ENCODE measurements at places on chromosomes 4 and X.

GRCh38 chr4:128663325-128663724 lies 146.2 kb upstream of the JADE1 start:
- DNase-seq, result no peak

- DNase-seq, result no peak
These were observed 157.0 kb upstream of the TLL1 start for GRCh38 chr4:165715989-165716388.

DNA sequence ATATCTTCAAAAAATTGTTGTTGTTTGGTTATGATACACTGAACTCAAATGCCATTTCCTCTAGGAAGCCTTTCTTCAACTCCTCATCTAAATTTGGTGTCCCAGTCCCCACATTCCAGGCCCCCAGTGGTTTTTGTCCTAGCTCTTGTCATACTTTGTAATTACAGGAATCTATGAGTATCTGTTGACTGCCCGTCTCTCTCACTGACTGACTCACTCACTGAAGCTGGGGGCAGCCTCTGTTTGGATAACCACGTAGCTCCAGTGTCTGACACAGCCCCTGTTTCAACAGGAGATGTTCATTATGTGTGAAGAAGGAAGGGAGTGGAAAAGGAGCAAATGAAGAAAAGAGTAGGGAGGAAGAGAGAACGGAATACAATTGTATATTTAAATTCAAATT lies 284.1 kb upstream of the TENM3 start:
- no peak for DNase-seq

- DNase-seq, result no peak
These were observed 37.9 kb downstream of the AGA start for GRCh38 chr4:177404342-177404741.

DNA sequence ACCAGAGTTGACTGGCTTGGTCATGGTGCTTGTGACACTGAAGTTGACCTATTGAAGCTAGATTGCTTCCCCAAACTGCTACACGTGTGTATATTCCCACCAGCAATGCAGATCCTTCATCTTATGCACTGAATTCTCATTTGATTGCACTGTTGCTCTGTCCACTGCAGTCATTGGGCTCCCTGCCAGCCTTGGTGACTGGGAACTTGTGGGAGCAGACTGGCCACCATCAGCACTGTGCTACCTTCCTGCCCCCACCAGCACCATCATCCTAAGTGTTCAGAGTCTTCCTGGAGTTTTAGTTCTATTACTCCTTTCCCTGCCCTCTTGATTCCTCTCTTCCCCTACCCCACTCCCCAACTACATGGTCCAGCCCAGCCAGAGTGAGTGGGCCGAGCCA lies 117.7 kb upstream of the PRPS2 start:
- no peak for DNase-seq

- DNase-seq, result no peak
These were observed 100.0 kb downstream of the ATP11C start for GRCh38 chrX:139832718-139833309.

DNA sequence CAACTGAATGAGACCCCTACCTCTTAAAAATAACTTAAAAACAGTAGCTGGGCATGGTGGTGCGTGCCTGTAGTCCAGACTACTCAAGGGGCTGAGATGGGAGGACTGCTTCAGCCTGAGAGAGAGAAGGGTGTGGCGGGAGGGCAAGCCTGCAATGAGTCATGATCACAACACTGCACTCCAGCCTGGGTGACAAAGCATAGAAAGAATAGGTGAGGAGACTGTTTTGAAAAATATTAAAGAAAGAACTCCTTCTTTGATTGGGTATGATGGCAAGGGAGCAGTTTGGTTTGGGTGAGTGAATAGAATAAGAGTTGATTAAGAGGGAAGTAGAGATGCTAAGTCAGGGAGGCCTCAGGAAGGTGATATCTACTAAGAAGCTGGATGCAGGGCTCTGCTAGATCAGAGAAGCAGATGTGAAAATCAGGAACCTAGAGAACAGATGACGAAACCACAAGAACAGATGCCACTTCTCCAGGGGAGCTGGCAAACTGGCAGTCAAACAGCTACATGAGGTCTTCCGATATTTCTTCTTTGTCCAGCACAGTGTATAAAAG lies 318.6 kb downstream of the OPHN1 start:
- DNase-seq, result no peak

GRCh38 chr4:16472537-16472936 lies 246.3 kb upstream of the TAPT1 start:
- DNase-seq, result no peak
